ENCODE measurements at places on chromosomes 12 and 14.

- DNase-seq, result no peak
Measured at GRCh38 chr12:84091651-84092050, 820.9 kb downstream of the SLC6A15 start.

DNA sequence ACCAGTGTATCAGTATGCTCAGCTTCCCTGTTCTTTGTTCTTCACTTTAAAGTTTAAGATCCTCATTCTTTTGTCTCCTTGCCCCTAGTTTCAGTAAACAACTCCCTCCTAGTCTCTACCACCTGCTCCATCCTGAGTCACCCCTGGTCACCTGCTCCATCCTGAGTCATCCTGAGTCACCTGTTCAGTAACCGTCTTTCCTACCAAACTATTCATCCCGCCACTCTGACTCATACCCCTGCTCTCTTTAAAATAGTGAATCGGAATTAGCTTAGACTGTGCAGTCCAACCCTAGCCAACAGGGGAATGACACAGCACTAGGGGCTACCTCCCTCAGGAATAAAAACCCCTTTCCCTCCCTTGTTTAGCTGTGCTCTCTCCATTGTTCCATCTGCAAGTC, 888.1 kb upstream of the MDGA2 start:
- DNase-seq, result no peak

GRCh38 chr14:77186911-77187648, 5.5 kb downstream of the TMEM63C start:
- no peak for DNase-seq

GRCh38 chr14:92360651-92361370, 37.8 kb downstream of the SLC24A4 start:
- no peak for DNase-seq

GRCh38 chr12:57332646-57333312, 81.8 kb upstream of the STAC3 start:
- DNase-seq, result no peak

GRCh38 chr12:112151766-112152541, 26.6 kb downstream of the TRAFD1 start:
- DNase-seq, result no peak

DNA sequence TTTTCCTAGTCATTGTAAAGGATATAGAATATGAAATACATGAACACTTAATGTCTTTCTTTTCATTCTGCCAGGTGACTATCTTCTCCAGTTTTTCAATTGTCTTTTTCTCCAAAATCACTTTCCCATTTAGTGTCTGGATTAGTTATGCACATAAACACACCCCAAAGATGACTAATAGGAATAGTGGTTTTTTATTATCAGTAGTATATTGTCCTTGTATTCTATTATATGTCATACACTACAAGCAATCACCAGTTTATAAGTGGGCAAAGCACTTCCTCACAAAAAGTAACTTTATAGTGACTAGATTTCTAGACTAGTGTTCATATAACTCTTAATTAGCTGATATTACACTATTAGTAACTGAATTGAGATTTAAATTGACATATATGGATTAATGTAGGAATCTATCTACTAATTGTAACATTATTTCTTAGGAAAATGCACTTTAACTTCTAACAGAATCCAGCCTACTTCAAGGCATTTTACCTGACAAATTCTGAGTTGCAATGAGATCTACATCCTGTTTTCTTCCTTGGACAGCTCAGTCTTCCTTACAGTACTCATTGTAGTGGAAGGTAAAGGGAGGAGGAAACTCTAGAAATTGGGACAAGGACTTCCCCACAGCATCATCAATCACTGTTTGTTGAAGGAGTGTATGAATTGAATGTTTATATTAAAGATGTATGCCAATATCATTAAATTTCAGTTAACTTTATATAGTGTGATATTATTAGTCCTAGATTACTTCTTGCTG, 186.1 kb upstream of the GARIN2 start:
- DNase-seq, result no peak

GRCh38 chr12:70733385-70733784, 96.2 kb upstream of the PTPRB start:
- DNase-seq, result no peak

- no peak for DNase-seq
Measured at GRCh38 chr12:104295954-104296353, 7.6 kb upstream of the EID3 start.
